ENCODE measurements at places on chromosomes 16 and 17.

DNA sequence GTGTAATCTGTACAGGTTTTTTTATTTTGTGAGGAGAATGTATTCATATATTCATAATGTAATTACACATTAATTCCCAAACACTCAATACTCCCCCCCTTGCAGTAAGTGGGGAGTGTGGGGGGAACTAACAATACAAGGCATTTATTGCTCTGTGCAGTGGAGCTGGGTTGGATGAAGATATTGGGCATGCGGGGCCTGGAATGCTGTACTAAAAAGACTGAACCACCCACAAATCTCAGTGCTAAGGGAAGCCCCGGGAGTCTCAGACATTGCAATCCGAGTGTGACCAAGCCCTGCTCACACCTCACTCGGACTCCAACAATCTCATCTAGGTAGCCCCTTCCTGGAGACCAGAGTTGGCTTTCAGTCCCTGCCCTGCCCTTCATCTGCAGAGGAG, 6.0 kb downstream of the PLLP start:
- DNase-seq, result no peak

- DNase-seq, result no peak
These were observed 15.4 kb upstream of the HSBP1 start for GRCh38 chr16:83792391-83792790.

- no peak for DNase-seq
These were observed 37.2 kb downstream of the CCDC182 start for GRCh38 chr17:57707892-57708291.

- no peak for DNase-seq
These were observed 1.5 kb downstream of the ZNF319 start for GRCh38 chr16:57998992-57999365.

DNA sequence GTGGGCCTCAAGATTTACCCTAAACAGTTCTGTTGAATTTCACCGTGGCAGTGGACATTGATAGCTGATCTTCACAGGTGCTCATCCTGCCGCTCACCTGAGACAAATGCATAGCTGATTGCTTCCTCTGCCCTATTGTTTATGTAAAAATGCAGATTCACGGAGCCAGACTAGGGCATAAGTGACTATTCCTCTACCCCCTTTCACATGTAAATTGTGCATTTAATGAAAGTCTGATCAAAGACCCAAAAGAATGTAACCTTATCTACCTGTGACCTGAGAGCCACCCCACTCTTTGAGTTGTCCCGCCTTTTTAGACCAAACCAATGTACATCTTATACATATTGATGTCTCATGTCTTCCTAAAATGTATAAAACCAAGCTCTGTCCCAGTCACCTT, 312.4 kb upstream of the CDH5 start:
- no peak for DNase-seq

GRCh38 chr17:40038882-40039513, 15.2 kb downstream of the MED24 start:
- DNase-seq, result peak; percentile 39

GRCh38 chr16:57735755-57736418, at the start of gene KATNB1:
TSS of gene KATNB1 (plus strand) at chr16:57735770. CDS start at chr16:57737244, 1,474 bp downstream.
- no peak for DNase-seq

DNA sequence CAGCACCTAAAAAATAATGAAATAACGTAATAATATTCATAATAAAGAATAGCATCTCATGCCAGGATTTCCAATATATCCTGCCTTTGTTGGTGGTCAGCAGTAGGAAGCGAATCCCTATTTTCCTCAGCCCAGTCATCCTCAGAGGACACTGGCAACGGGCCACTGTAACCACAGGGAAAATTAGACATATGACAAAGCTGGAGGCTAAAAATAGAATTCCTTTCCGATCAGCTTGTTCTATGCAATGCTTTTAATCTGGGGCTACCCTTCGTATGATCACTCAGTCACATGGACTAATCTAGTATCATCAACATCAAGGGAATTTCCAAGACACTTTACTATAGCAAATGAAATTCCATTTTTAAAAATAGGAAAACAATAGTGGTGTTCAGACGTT, 246.9 kb upstream of the KCNJ16 start:
- DNase-seq, result no peak

- no peak for DNase-seq
These were observed 491.9 kb upstream of the TOM1L1 start for GRCh38 chr17:54408731-54409130.

GRCh38 chr17:33241390-33241789, 51.7 kb downstream of the ASIC2 start:
- DNase-seq, result no peak

- no peak for DNase-seq
These were observed 50.0 kb downstream of the VMP1 start for GRCh38 chr17:59757470-59757869.

- no peak for DNase-seq
These were observed 20.9 kb upstream of the CRHR1 start for GRCh38 chr17:45763182-45763581.

- no peak for DNase-seq
These were observed 580 bp downstream of the TANC2 start for GRCh38 chr17:62966426-62967204.

- DNase-seq, result no peak
These were observed 10.5 kb downstream of the SLC13A5 start for GRCh38 chr17:6702567-6703215.
